T-cell (primary cell): ENCODE measurements at places on chromosomes 7 and 10.

GRCh38 chr7:28957064-28957750 is 923 bp downstream of the TRIL start:
- no peak for DNase-seq

DNA sequence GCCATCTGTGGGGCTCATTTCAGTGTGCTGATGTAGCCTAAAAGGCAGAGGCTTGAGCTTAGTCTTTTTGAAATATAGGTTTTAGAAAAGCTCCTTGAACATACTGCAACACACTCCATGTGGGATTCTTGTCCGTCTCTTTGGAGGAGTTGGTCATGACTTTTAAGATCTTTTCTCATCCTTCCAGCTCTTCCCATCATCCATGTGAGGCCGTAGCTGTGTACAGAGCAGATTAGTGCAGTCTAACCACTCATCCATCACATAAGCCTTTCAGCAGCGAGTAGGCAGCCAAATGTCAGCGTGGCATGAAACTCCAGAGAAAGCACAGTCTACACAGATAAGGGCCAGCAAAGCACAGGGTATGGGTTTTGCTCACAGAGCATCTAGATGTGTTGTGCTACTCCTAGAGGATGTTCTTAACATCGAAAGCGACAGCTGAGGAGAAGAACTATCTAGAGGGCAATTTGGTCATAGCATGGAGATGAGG is 28.1 kb upstream of the NPVF start:
- no peak for DNase-seq

DNA sequence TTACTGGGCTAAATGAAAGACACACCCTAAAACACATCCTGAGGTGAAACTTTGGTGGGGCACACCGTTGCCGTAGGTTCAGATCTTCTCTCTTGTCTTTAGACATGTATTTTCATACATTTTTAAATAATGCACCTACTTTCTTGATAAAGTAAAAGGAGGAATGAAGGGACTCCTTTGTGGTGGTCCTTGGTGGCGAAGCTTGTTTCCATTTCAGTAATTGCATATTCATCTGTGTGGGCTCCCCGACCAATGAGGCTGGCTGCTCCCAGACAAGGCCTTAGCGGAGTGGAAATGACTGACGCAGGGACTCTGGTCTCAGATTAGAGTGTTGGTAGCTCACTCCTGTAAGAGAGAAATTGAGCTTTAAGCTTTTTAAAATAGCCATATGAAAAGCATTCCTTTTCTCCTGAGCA is 815 bp downstream of the CCSER2 start:
- peak; percentile 29 for DNase-seq

DNA sequence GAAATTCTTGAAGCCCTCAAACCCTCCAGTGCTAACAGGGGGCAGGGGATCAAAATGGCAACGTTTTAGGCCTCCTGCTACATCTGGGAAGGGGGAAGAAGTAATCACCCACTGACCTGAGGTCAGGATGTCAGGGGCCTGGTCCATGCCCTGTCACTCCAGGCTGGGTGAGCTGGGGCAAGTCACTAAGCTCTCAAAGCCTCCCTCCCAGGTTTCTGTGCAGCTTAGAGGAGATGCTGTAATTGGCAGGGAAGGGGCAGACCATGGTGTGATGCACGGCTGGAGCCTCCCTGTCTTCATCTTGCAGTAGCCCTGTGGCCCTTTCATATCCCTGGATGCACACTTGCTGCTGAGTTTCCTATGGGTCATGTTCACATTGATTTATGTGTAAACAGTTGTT is 27.2 kb downstream of the LEP start:
- no peak for DNase-seq

GRCh38 chr7:28533267-28533666 is 120.9 kb downstream of the CREB5 start:
- DNase-seq: no peak

- DNase-seq: no peak
Observed at GRCh38 chr10:12406764-12407400, 57.5 kb downstream of the CAMK1D start.

GRCh38 chr7:23895666-23896096 is 185.7 kb downstream of the STK31 start:
- no peak for DNase-seq

GRCh38 chr7:152556013-152556755 is 119.8 kb downstream of the XRCC2 start:
- DNase-seq: no peak
